NCI-H2171 treated with DMSO at 0.1 percent for 48 hours (cell line): ENCODE measurements at places on chromosomes 5 and 9.

DNA sequence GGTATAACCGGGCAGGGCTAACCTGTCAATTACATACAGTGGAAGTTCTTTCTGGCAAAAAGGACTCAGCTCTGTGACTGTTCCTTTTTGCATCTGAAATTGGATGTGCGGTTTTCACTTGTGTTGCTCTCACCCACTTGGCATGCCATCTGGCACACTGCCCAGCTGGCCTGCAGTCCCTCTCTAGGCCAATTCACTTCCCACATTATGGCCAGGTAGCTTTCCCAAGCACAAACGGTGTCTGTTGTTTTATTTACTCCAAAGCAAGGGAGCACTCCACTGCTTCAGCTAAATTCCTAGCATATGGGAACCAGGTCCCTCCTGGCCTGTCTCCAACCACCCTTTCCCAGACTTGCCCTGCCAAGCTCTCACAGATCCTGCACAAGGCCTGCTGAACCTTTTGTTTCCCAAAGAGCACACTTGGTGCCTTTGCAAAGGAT lies 132.5 kb downstream of the SEMA6A start:
- DNase-seq, result peak; percentile 76

- no peak for DNase-seq
These were observed 383.1 kb upstream of the KLF4 start for GRCh38 chr9:107872457-107873192.

DNA sequence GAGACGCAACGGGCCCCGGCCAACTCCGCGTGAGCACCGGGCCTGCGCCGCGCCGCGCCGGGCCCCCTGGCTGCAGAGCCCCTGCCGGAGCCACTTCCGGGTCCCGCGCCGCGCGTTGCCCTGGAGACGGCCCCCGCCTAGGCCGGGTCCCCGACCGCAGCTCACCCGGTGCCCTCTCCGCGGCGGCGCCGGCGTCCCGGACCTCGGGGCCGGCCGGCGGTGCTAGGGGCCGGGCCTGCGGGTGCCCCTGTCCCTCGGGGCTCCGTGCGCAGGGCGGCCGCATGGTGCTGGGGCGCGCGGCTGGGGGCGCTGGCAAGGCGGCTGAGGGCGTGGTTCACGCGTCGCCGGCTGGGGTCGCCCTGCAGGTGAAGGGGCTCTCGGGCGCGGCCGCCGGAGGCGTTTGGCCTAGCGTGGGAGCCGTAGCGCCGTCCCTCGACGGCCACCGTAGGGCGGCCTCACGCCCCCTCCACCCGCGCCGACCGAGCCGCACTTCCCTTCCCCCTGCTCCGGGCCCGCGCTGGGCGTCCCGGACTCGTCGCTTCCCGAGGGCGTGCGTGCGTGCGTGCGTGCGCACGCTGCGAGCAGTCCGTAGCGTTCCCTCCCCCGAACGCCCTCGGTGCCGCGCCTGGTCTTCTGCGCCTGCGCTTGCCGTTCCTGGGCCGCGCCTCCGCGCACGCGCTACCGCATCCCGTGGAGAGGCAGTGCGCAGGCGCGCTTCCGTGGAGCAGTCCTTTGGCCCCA lies at the start of gene TMEM250:
Gene TMEM250 (minus strand): TSS at position 556 of the 741 bp plus-strand sequence. CDS start 1,975 bp downstream, outside the sequence.
- peak; percentile 98 for DNase-seq

GRCh38 chr5:138448481-138449398 lies 9.9 kb downstream of the REEP2 start:
- peak; percentile 83 for DNase-seq

DNA sequence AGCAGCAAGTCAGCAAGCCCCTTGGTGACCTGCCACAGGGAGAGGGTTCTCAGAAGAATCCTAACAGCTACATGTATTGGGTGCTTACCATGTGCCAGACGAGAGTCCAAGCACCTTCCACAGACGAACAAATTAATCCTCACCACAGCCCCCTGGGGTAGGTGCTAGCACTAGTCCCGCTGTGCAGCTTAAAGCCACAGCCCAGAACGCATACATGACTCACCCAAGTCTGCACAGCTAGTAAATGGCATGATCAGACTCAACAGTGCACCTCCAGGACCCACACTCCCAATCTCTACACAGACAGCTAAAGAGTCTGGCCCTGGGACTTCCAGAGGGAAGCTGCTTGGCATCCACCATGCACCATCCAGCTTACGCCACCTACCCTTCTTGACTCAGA lies 111.5 kb downstream of the PAX5 start:
- no peak for DNase-seq

DNA sequence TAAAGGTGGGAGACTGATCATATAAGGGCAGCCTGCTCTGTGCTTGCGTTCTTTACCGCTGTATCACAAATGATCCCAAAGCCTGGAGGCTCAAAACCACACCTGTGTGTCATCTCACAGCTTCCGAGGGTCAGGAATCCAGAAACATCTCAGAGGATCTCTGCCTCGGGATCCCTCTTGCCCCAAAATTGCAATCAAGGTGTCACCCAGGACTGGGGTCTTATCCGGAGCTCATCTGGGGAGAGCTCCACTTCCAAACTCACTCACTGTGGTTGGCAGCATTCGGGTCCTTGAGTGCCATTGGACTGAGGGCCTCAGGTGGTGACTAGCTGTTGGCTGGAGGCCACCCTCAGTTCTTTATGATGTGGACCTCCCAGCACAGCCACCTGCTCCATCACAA lies 26.7 kb upstream of the FCN2 start:
- no peak for DNase-seq
